ENCODE measurements at places on chromosomes 11 and 22.
A peak's percentile ranks its signal among the peaks of the same experiment; 100 is the strongest.

DNA sequence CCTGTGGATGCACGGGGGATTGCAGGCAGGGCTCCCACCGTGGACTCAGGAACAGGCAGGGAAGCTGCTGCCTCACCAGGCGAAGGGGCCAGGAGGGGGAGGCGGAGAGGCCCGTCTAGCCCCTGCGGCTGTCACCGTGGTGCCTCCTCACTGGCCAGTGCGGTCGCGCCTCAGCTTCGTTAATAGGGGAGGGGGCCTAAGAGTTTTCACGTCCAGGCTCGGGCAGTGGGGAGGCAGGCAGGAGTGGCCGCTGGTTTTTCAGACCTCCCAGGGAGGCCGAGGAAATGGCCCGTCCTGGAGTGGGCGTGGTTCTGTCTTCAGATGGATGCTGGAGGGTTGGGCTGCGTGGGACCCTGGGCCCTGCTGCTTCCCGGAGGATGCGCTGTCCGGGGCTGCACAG lies 91.1 kb upstream of the B3GAT1 start:
- peak; percentile 50 for DNase-seq

DNA sequence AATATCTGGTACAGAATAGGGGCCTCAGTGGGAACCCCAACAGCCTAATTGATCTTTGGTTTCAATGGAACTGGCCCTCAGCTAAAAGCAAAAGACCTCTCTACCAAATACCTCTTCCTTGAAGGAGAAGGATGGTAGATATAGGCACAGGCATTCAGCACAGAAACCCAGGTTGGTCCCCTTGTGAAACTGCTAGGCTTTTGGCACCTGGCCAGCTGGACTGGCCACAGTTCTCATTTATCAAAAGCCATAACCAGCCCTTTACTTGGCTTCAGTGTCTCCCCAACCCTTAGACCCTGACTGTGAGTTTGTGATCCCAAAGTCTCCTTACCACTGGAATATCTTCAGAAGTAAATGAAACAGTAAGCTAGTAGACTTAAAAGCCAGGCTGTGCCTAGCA lies 152.9 kb downstream of the TENM4 start:
- DNase-seq = no peak

- no peak for DNase-seq
These were observed 385.4 kb downstream of the TMEM135 start for GRCh38 chr11:87423161-87423560.

GRCh38 chr22:21451545-21452520 lies 15.4 kb upstream of the TMEM191C start:
- DNase-seq = peak; percentile 28

- no peak for DNase-seq
These were observed 11.0 kb downstream of the CTNND1 start for GRCh38 chr11:57772562-57772961.

DNA sequence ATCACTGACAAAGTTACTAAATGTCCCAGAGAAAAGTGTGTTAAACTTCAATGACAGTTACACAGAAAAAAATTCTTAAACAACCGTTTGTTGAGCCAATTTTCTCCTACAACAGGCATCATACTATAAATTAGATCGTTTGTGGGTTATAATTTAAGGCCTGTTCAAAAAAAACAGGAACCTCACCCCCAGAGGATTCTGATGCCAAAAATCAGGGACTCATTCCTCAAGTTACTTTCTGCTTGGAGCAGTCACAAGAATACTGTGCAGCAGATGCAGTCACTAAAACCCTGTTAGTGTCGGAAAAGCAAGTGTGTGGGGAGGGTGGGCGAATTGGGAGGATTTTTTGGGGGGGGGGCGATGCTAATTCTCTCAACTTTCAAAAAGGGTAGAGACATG lies 657 bp downstream of the CWC15 start:
- DNase-seq = no peak

GRCh38 chr11:124646148-124646547 lies 23.5 kb downstream of the TBRG1 start:
- DNase-seq = no peak
